Heart right ventricle (tissue), 16 donors: ENCODE measurements at places on chromosomes 3 and 15. TPM values are rescaled to one million over a fixed set of nuclear protein-coding genes. Genes with fewer than 3 reads are reported as not detected.

The SLC9C1 gene
- 0.10 TPM for polyA plus RNA-seq

The MRPS11 gene
- 95.0 TPM for polyA plus RNA-seq

The GOLGA6L7 gene
- polyA plus RNA-seq: not detected

The CCR9 gene
- polyA plus RNA-seq: not detected

The CISH gene
- 8.9 TPM for polyA plus RNA-seq

The ADPGK gene
- 22.8 TPM for polyA plus RNA-seq
